ENCODE measurements at places on chromosomes 7 and 10. TPM values are rescaled to one million over a fixed set of nuclear protein-coding genes. Genes with fewer than 3 reads are reported as not detected.
A peak's percentile ranks its signal among the peaks of the same experiment; 100 is the strongest.

DNA sequence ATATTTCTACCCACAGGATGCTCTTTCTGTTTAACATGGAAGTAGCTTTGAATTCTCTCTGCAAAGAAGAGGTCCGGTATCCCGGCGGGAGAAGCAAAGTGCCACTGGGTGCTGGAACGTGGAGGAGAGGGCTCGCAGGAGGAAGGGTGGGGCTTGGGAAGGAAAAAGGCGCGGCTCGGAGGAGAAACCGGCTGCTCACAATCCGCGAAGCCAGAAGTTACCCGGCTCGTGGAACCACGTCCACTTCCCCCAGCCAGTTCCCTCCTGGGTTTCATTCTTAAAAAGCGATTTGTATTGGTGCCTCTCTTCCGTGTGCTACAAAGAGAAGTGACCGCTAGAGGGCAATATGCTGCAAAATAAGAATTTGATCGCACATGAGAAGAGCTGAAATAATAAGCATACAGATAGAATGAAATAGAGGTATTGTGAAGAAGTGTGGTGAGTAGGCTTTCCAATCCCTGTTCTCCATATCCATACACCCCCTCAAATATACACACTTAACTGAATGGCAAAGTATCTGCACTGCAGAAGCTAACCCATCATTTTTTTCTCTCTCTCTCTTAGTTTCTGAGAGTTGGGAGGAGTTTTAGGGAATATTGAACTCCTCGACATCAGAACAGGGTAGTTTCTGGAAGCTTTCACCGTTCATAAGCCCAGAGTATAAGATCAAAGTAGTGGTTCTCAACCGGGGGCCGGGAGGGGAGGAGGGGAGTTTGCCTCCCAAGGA lies 31.1 kb downstream of the TRIL start:
- peak; percentile 22 for DNase-seq

DNA sequence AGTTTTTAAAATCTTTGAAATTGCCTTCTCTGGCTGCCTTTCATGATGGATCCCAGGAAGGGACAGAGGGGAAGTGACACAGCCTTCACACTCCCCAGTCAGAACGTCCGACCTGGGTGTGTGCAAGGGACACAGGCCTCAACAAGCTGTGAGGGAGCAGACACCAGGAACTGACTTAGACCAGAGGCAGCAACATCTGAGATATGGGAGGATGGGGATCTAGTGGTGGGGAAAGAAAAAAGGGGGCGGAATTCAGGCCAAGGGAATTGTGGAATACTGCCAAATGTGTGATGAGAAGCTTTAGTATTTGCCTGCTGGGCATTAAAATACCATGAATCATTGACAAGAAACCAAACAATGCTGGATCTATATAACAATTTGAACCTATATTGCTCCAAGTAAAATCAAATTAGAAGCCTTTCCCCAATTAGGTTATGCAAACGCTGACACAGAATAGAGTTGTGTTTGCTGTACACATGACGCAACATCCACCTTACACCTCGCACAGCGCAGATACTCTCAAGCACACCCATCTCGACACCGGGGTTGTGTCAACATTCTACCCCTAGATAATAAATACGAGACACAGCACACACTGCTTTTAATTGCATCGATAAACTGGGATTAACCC lies 17.2 kb upstream of the MNX1 start:
- no peak for DNase-seq

GRCh38 chr10:107553470-107553869 lies 389.0 kb upstream of the SORCS1 start:
- DNase-seq = no peak

- DNase-seq = no peak
Measured at GRCh38 chr10:1365540-1366321, 309.5 kb downstream of the WDR37 start.

DNA sequence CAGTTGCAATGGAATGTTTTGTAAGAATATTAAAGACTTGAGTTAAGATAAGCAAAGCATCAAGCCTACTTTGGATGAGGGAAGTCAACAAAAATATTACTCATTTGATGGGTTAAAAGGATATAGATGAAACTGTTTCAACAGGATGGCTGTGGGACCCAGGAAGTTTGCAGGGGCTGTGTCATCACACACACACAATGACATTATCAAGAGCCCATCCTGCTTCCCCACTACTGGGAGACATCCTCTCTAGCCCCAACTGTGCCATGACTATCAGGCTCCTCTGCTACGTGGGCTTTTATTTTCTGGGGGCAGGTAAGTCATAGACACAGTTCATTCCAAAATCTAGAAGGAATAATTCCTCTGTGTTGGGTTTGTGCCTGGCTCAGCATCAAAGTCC lies 78.8 kb upstream of the PRSS1 start:
- DNase-seq = no peak

- DNase-seq = no peak
Measured at GRCh38 chr10:102261196-102261595, 15.9 kb downstream of the GBF1 start.

DNA sequence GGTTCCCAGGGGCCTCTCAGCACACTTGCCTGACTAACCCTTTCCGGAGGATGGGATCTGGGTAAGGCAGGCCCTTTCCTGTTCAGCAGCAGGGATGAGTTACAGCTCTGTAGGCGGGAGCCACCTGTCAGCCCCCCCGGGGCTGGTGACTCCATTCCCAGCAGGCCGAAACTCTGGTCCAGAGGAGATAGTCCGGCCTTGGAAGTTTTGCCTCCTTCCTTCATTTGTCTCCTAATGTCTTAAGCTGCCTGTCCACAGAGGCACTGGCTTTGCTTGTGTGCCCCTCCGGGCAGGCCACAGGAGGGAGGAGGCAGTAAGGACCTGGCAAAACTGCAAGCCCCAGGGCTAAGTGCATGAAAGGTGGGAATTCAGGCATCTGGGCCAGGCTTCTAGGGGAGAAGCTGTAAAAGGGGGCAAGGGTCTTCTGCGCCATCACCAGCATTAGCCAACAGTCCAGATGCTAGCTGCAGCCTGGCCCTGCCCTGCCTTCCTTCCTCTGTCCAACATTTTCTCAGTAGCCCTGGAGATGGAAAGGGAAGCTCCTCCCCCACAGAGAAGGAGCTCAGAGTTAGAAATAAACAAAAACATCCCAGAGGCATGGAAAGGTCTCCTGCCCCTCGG lies 1.2 kb downstream of the ADIRF start:
- DNase-seq = no peak

DNA sequence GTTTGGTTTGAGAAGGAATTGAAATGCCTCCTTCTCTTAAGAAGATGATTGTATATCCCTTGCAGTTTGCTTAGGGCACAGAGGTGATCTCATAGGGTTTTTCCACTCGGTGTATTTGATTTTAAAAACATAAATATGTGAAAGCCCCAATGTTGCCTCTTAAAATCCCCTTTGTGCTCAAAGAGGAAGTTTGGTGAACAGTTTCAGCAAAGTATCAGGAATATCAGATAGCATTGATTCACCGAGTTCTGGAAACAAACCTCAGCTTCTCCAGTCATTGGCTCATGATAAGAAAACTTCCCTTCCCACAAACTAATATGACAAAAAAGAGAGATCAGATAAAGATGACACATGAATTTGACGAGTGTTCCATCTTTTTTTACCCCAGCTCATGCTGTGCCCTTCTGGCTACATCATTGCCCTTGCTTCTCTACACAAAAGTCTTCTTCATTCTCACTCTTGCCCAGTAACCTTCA lies 20.1 kb upstream of the SMNDC1 start:
- no peak for DNase-seq

The TFPI2 gene
- 0.23 TPM for total RNA-seq

The IFIT2 gene
- 13.9 TPM for total RNA-seq
